Adipocyte (in vitro differentiated cells): ENCODE measurements at places on chromosomes 1 and 21.

DNA sequence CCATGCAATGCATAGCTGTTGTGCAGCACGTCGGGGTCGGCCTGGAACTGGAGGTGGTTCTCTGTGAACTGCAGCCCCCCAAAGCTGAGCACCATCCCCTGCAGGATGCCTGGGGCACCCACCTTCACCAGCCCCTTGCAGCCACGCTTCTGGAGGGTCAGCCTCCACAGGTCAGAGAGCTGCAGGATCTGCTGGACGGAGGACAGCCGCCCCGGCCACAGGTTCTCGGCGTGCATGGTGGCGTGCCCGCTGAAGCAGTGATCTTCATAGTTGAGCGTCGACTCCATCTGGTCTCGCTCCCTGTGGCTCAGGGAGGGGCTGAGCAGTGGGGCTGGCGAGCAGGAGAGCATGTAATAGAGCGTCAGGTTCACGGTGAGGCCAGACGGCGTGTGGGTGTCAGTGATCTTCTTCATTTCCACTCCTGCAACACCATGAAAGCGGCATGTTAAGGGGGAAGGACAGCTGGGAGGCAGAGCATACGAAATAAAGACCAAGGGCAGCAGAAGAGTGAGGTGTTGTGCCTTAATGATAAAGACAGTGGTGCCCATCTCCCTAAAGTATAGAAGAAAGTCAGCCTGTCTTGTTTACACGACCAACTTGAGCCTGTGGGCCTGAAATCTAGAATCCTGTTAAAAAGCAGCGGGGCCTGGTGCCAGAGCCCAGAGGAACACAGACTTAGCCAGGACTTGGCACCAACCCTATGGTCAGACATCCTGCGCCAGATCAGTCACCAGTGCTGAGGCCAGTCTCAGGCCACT, 3.0 kb downstream of the KIAA2013 start:
- no peak for DNase-seq

- no peak for DNase-seq
Observed at GRCh38 chr1:161250829-161251228, 7.7 kb upstream of the PCP4L1 start.

GRCh38 chr1:217506878-217507277, 124.0 kb downstream of the GPATCH2 start:
- no peak for DNase-seq

DNA sequence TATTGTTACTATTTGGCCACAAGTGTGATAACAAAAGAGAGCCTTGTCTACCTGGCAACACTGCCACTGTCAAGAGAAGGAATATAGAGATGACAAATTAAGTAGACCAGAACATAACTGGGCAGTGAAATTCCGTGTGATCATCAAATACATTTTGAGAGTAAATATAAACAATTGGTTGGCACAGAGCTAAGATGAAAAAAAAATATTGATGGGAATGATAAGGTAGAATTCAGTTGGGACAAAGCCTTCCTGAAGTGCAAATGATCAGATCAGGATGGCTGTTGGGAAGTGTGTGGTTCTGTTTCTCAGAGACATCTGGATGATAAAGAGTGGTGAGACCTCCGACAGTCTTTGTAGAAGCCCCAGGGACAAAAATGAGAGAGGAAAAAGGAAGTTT, 205.5 kb upstream of the CAMK1G start:
- no peak for DNase-seq

- DNase-seq: no peak
Observed at GRCh38 chr1:160646711-160647328, at the start of gene SLAMF1. TSS of gene SLAMF1 (minus strand) at chr1:160647044. CDS start at chr1:160646945, 99 bp downstream.

- DNase-seq: peak; percentile 86
Observed at GRCh38 chr1:178037510-178038253, 56.2 kb upstream of the RASAL2 start.

DNA sequence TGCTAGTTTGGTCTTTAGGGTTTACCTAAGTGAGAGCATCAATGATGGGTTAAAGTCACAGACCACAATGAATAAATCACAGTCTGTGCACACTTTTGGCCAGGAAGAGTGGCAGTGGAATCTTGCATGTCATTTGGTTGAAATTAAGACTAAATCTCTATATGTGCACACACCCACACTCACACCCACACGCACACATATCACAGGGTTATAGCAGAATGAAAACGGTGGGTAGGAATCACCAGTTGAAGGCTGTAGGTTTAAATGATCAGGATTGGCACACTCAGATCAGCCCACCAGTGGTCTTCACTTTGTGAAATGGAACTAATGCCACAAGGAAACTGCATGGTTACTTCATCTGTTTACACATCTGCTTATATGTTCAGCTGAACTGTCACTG, 97.6 kb upstream of the ADAR start:
- DNase-seq: no peak

DNA sequence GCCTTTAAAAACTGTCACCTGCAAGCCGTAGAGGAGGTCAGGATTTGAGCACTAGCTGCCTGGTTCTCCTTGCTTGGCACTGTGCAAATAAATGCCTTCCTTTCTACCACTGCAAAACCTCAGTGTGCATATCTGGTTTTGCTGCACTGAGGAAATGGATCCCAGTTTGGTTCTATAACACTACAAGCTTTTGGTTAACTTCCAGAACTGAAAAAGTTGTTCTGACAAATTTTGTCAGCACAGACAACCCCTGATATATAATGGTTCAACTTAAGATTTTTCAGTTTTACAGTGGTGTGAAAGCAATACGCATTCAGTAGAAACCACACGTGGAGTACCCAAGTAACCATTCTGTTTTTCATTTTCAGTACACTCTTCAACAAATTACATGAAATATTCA, 29.8 kb upstream of the GALNT2 start:
- DNase-seq: no peak

- no peak for DNase-seq
Observed at GRCh38 chr21:46229133-46229922, 754 bp upstream of the LSS start.

GRCh38 chr1:59025898-59026426, 242.1 kb upstream of the JUN start:
- DNase-seq: no peak

DNA sequence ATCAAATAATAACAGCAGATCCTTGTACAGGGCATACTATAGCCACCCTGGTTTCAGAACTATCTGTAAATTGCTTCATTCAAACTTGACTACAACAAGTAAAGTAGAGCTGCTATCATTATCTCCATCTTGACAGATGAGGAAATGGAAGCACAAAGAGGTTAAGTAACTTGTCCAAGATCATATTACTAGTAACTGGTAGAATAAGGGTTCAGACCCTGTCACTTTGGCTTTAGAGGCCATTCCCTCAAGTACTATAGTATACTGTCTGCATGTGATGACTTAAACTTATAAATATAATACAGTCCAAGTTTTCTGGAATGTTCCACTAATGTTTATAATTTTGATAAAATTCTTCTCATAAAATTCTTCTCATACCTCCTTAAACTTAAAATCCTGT, 24.8 kb downstream of the PGM1 start:
- DNase-seq: peak; percentile 60

- no peak for DNase-seq
Observed at GRCh38 chr1:77279929-77280328, 1.9 kb upstream of the AK5 start.

GRCh38 chr21:46294647-46295176, 8.6 kb downstream of the YBEY start:
- DNase-seq: peak; percentile 54

DNA sequence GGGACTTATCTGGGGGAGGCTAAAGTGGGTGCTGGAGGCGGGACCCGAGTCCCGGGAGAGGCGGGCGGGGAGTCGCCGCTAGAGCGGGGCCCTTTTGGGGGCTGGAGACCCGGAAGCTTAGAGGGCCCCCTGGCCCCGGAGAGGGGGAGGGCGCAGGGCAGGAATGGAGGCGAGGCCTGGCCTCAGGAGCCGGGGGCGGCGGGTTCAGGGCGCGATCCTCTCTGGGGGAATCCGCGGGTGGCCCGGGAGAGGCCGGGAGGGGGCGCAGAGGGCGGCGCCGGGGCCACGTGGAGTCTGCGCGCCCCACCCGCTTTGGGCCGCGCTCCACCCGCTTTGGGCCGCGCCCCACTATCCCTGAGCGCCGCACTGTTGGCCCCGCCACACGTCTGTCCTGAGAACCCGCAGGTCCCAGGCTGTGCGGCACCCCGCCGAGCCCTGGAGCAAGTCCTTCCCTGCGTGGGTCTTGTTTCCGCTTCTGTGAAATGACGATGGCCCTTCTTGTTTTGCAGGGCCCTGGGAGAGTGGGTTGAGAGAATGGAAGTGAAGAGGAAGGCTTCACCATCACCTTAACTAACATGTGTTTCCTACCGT, 84.4 kb downstream of the NKAIN1 start:
- DNase-seq: peak; percentile 87

GRCh38 chr1:50447961-50448360, 24.7 kb upstream of the DMRTA2 start:
- DNase-seq: no peak

GRCh38 chr21:45228656-45229240, 58.9 kb downstream of the POFUT2 start:
- DNase-seq: no peak

GRCh38 chr21:35829067-35829466, 231.3 kb downstream of the SETD4 start:
- DNase-seq: no peak
